HTR-8/SVneo (cell line): ENCODE measurements at places on chromosomes 1 and 21.

DNA sequence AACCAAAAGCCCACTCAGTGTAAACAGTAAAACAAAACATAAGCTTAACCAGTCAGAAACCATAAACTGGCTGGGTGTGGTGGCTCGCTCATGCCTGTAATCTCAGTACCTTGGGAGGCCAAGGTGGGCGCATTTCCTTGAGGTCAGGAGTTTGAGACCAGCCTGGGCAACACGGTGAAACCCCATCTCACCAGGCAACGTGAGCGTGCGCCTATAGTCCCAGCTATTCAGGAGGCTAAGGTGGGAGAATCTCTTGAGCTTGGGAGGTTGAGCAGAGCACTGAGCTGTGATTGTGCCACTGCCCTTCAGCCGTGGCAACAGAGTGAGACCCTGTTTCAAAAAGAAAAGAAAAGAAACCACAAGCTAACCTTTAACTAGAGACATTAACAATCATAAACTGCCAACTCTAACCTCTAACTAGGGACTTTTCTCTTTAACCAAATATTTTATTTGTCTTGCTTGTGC is 13.1 kb upstream of the PRRC2C start:
- DNase-seq: no peak

GRCh38 chr1:55632906-55633305 is 417.7 kb upstream of the USP24 start:
- no peak for DNase-seq

GRCh38 chr1:203275656-203276272 is 29.6 kb upstream of the BTG2 start:
- DNase-seq: no peak

DNA sequence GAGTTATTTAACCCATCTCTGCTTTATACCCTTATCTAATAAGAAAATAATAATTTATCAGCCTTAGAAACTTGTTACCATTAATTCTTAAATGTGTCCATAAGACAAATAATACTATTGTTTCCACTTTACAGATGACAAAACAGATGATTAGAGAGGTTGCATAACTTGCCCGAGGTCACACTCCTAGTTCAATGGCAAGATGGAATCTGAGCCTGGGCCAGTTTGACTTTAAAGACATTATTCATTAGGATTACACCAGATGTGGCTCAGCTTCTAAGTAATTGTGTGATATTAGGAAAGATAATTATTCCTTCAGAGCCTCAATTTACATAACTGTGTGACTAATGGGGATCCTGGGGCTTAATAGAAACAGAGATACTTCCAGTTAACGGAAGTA is 42.3 kb upstream of the KCNK2 start:
- no peak for DNase-seq

GRCh38 chr21:38925923-38926322 is 120.2 kb downstream of the ETS2 start:
- DNase-seq: peak; percentile 71

DNA sequence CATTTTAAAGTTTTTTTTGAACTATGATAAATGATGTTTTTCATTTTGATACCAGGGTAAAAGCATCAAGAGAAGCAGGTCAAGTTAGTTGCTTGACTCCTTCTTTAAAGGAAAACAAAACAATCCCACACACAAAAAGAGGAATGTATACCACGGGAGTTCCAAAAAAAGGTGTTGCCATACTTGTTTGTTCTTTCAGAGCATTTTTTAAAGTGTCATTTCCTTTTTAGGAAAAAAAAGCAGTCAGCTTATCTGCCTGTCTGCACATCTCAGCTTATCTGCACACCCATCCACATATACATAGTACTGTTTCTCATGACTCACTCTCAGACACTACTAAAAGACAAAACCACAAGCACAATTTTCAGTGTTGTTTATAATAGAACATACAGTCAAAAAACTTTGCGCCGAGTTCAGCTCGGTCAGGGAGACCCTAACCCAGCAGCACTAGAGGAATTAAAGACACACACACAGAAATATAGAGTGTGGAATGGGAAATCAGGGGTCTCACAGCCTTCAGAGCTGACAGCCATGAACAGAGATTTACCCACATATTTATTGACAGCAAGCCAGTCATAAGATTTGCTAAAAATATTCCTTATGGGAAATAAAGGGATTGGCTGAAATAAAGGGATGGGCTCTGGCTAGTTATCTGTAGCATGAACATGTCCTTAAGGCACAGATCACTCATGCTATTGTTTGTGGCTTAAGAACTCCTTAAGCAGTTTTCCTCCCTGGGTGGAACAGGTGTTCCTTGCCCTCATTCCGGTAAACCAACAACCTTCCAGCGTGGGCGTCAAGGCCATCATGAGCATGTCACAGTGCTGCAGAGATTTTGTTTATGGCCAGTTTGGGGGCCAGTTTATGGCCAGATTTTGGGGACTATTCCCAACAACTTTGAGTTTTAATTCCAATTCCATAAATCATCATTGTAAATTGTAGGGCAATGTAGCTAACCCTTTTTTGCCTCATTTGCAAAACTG is 11.4 kb upstream of the MNDA start:
- DNase-seq: no peak

- peak; percentile 60 for DNase-seq
Measured at GRCh38 chr1:5975133-5975880, 16.9 kb downstream of the NPHP4 start.

DNA sequence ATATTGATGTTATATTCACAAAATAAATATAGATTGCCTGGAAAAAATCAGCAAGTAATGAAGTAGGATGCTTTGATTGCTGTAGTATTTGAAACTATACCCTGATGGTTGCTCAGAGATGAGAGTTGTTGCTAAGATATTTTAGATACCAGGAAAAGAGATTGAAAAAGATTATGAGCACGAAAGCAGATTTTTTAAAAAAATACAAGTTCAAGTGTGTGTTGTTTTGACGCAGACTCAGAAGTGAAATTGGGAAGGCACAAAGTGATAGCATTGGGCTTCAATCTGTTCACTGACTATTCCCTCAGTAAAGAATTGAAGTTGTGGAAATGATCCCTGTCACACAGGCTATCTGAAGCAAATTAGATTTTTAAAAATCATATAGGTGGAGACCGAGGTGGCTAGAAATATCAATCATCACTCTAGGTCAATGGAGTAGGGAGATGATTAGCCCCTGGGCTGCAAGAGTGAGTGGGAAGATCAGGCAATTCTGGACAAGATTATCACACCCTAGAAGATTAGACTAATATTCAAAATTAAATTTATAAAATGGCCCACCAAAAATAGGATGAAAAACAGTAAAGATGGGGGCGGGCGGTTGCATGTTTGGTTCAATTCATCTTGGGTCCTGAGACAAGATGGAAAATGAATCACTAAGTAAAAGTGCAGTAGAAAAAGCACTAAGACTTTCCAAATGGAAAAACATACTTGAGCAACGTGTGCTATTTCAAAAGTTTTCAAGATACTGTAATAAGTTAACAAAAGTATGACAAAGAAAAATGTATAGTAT is 41.5 kb upstream of the LRRC8D start:
- DNase-seq: no peak

- no peak for DNase-seq
Measured at GRCh38 chr1:39701049-39701439, 9.8 kb upstream of the HPCAL4 start.

- no peak for DNase-seq
Measured at GRCh38 chr21:46425041-46425440, 33.6 kb upstream of the DIP2A start.

DNA sequence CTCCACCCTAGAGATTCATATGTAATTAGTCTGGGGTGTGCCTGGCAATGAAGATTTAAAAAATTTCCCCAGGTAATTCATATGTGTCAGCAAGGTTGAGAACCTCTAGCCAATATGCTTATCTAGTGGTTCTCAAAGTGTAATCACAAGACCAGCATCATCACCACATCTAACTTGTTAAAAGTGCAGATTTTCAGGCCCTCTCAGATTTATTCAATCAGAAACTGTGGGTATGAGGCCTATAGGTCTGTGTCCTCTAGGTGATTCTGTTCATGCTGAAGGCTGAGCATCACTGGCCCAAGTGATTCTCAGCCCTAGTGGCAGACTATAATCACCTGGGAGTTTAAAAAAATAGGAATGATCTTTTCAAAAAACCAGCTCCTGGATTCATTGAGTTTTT is 75.9 kb downstream of the SWT1 start:
- no peak for DNase-seq

DNA sequence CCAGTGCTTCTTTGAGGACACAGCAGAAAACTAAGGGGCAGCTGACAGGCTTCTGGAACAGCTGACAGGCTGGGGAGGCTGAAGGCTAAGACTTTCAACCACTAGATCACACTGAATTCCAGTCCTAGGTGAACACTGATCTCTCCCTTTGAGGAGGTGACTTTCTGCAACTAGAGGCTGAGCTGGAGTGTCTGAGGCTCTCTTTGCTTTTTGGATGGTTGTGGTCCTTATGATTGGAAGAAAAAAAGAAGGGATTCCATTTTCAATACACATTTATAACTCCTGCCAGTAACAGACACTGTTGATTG is 1.4 kb downstream of the IL6R start:
- no peak for DNase-seq
